ENCODE measurements at places on chromosomes 7 and 10. TPM values are rescaled to one million over a fixed set of nuclear protein-coding genes. Genes with fewer than 3 reads are reported as not detected.

DNA sequence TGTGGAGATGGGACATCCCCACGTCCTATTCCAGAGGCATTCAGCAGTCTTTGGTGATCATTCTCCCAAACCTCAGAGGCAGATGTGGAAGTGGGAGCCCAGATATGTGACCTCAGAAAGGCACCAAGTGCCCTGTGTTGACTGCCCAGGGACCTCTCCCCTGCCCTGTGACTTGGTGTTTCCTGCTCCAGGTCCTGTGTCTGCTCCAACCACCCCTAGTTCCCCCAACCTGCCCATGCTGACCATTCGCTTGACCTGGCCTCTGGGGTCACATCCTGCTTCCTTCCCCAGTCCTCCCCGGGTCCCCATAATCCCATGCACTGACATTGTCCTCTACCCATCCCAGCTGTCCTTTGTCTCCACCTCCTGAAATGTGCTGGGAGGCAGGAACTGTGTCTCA is 7.6 kb downstream of the CYP26A1 start:
- no peak for DNase-seq

GRCh38 chr7:157995815-157996214 is 591.8 kb downstream of the PTPRN2 start:
- no peak for DNase-seq

DNA sequence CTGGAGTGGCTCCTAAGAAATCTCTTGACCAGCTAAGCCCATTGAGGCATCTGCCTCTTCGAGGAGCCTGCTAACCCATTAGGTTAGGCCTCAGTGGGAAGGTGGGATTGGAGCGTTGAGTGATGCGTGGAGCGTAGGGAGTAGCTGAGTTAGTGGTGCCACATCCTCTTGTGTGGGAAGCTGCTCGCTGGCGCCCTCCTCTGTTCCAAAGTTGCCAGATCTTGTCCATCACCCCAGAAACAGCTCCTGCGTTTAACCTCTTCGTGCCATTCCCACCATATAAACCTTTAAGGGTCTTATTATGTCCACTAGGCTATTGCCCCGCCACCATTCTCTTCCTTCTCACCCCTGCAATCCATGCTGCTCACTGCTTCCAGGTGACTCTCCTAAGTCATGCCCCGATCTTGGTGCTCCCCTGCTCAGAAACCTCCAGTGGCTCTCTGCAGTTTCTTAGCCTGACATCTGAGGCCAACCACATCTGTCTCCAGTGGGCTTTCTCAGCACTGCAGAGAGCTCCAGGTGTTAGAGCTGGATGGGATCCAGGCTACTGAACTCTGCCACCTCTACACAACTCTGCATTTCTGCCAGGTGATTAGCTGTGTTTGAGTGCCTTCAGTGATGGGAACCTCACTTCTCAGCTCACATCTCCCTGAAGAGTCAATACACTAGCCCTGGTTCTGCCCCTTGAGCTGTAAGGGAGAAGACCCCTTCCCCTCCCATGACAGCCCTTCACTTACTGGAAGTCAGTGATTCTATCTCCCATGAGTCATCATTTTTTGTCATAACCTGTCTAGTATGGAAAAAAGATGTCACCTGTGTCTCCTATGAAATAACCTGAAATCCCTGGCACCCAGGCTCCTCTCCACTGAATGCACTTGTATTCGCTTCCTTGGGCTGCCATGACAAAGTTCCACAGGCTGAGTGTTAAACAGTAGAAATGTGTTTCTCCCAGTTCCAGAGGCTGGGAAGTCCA is 65.0 kb upstream of the FGFR2 start:
- DNase-seq, result no peak

GRCh38 chr7:141455723-141456122 is 95.5 kb upstream of the AGK start:
- no peak for DNase-seq

DNA sequence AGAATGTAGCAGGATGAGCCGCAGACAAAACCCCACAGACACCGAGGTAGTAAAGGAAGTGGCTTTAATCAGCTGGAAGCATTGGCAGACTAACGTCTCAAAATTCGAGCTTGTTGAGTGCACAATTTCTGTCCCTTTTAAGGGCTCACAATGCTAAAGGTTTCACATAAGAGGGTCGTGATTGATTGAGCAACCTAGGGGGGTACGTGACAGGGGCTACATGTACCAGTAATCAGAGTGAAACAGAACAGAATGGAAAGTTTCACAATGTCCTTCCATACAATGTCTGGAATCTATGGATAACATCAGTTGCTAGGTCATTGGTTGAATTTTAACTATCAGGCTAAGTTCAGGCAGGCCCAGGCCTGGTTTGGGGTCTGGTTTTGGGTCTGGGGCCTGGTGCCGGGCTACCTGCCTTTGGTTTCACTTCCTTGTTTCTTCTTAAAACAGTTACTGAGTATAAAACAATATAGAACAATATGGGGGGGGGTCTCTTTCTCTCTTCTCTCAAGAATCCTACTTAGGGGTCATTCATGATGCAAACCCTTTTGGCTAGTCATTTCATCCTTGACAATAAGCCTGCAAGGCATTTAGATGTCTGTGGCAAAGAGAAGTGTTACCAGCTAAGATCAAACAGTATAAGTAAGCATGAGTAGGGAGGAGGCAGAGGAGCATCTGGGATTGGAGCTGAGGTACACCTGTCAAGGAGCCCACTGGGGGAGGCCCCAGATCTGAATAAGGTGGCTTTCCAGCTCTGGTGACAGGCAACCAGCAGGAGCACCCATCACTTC is 364.1 kb downstream of the TNS3 start:
- DNase-seq, result no peak

DNA sequence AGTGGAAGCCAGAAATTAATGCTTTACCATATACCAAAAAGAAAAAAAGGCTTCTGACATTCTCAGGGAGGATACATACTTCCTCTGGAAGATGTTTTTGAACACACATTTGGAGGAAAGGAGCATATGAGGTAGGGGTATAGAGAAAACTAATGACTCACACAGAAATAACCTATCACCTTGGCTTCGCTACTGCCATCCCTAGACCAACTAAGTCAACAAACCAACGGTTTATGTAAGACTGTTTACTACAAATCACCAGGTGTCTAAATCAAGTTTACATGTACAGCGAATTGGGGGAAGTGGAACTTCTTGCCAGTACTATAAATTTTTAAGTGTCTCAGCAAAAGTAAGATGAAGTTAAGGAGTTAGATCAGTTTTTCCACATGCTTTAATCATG is 96.9 kb downstream of the NT5C2 start:
- DNase-seq, result no peak

DNA sequence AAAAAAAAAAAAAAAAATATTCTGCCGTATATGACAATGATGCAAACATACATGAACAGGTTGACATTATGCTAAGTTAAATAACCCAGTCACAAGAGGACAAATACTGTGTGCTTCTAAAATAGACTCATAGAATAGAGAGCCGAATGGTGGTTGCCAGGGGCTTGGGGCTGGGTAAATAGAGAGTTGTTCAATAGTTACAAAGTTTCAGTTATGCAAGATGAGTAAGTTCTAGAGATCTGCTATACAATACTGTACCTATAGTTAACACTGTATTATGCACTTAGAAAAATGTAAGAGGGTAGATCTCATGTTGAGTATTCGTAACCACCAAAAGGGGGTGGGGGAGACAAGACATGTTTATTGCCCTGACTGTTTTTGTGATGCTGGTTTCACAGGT is 77.1 kb upstream of the GNAI1 start:
- DNase-seq, result no peak

- no peak for DNase-seq
Observed at GRCh38 chr10:75688506-75689300, 257.3 kb downstream of the LRMDA start.

- DNase-seq, result no peak
Observed at GRCh38 chr7:116145245-116145852, 65.0 kb upstream of the TES start.

- DNase-seq, result no peak
Observed at GRCh38 chr10:62554632-62555199, 180.5 kb downstream of the ZNF365 start.

DNA sequence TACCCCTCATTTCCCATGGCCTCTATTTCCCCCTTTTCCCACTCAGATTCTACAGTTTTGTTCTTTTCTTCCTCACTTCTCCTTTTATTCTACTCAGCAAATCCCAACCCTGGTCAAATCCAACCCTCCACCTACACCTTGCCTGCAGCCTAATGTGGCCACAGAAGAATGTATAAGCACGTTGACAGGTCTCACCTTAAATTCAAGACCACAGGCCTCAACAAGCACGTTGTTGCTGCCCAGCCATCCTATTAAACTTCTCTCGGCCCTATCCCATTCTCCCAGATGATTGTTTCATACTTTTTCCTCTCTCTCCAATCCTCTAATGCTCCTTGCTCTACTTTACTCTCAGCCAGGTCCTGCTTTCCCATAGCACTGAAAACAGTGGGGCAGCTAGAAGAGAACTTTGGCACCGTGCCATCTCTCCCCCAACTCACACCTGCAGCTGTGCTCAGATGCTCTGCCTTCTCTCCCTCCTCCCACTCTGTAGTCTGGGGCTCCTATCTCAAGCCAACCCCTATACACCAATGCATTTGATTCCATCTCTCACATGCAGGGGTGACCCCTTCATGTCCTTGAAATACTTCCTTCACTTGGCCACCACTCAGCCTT is 6.8 kb upstream of the EIF3A start:
- DNase-seq, result no peak

DNA sequence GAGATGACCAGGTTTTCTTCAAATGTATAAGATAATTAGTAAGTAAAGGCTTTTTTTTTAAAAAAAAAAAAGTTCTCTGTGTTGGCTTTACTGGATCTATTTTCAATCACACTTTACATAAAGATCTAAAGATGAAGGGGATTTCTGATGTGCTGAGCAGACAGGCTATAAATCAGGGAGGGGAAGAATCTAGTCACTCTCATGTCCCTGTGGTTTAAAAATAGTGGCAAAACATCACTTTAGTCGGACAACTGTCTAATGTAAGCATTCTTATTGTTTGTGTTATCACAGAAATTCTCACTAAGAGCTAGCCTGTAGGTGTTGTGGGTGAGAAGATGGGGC is 132.7 kb downstream of the ICA1 start:
- DNase-seq, result no peak

DNA sequence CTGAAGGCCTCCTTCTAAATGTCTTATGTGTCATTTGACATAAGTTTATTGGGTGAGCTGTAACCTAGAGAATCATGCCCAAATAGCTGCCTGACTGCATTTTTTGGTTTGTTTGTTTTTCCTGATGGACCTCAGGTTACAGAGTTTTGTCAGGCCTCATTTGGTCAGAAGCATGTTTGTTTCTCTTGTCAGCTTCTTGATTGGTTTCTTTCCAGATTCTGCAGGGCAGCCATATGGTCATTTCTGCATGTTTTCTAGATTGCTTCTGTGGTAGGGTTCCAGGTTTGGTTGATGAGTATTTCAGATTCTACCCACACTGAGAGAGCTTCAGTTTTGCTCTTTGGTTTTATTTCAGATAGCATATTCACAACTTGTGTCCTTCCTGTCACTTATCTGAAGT is 28.0 kb downstream of the GLCCI1 start:
- DNase-seq, result no peak

DNA sequence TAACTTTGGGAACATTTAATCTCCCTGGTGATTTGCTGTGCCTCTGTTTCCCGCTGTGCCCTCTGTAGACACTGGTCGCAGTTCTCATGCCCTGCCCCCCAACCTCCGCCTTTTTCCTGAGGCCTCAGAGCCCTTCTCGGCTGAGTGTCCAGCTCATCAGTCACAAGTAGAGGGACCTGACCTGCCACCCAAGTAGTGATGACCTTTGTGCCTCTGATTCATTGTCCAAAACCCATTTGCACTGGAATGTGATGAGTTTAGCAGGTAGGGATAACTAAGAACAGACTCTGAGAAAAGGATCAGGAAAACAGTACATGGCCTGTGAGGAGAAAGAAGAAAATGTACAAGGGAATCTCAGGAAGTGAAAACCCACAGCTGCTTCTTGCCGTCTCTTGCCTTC is 58.8 kb downstream of the LANCL2 start:
- no peak for DNase-seq

- no peak for DNase-seq
Observed at GRCh38 chr10:22002591-22003176, 846 bp downstream of the DNAJC1 start.

- DNase-seq, result no peak
Observed at GRCh38 chr7:82600531-82600930, 157.0 kb upstream of the CACNA2D1 start.

- no peak for DNase-seq
Observed at GRCh38 chr7:115056019-115056418, 134.1 kb downstream of the MDFIC start.

DNA sequence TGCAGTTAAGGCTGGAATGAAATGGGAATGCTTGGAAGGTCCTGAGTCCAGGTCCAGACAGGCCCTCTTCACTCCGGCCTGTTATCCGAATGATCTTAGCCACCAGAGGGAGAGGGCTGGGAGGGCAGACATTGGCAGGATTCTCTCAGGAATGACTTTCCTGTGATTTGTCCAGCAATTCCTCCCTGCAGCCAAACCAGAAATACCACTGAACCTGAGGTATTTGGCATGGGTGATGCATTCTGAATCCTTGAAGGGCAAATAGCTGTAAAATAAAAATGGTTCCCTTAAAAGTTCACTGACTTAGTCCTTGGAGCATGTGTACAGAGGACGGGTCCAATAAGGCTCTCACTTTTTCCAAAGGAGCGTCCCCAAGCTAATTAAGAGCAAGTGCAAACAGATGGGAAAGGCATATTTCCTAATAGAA is 77.5 kb upstream of the HABP2 start:
- no peak for DNase-seq

GRCh38 chr7:69358163-69358821 is 240.0 kb upstream of the AUTS2 start:
- no peak for DNase-seq

GRCh38 chr10:3676564-3676963 is 108.4 kb downstream of the KLF6 start:
- no peak for DNase-seq

DNA sequence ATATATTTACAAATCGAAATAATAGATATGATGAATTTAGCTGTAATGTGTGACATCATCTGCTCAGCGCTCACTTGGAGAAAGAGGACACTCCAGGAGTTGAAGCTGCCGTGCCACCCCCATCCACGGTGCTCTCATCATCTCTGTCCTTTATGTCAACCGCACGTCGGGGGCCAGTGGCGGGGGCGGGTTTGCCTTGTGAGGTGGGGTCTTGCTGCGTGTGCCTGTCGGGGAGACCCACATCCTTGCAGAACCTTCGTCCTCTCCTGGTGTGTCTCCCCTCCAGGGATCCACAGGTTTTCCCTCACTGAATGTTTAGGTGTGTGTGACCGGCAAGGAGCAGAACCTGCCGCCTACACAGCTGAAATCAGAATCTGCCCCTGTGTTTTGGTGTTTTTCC is 71.6 kb downstream of the INPP5A start:
- DNase-seq, result no peak

GRCh38 chr10:81603106-81603620 is 271.8 kb upstream of the NRG3 start:
- no peak for DNase-seq

CYP26A1 gene
- not detected for total RNA-seq

SGMS1 gene
- 92.3 TPM for total RNA-seq

MUC12 gene
- not detected for total RNA-seq

ENKUR gene
- not detected for total RNA-seq

AS3MT gene
- total RNA-seq, result 6.2 TPM

RBM20 gene
- total RNA-seq, result 13.9 TPM

C7orf57 gene
- not detected for total RNA-seq

PIP gene
- not detected for total RNA-seq

IDI2 gene
- total RNA-seq, result not detected
